ENCODE measurements at places on chromosomes 3 and 15. TPM values are rescaled to one million over a fixed set of nuclear protein-coding genes. Genes with fewer than 3 reads are reported as not detected.

Gene ADGRG7
- not detected for total RNA-seq

Gene ENTPD3
- 0.13 TPM for total RNA-seq

Gene IGSF10
- total RNA-seq = not detected

Gene GRAMD1C
- total RNA-seq = 32.2 TPM

Gene FBXO22
- total RNA-seq = 67.0 TPM

Gene PRKCD
- 5.8 TPM for total RNA-seq

Gene RTP4
- not detected for total RNA-seq

Gene TNIK
- 61.7 TPM for total RNA-seq

Gene TYRO3
- 10.4 TPM for total RNA-seq

Gene GP5
- total RNA-seq = 0.14 TPM

Gene FURIN
- total RNA-seq = 64.8 TPM

Gene TMEM212
- not detected for total RNA-seq

All from thoracic aorta endothelial cell (primary cell).